ENCODE measurements at places on chromosomes 6 and 20.

DNA sequence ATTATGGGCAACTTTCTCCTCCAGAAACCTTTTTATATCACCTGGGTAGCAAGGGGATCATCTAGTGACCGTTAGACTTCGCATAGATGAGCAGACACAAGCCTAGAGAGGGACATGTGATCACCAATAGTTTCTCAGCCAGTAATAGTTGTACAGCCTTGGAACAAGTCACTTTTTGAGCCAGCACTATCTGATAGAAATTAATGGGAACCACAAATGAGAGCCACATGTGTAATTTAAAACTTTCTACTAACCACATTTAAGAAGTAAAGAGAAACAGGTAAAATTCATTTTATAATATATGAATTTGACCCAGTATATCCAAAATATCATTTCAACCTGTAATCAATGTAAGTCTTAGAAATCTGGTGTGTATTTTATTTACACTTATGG is 592 bp upstream of the CTNNBL1 start:
- no peak for DNase-seq

GRCh38 chr6:159065759-159066329 is 21.1 kb upstream of the TAGAP start:
- no peak for DNase-seq

DNA sequence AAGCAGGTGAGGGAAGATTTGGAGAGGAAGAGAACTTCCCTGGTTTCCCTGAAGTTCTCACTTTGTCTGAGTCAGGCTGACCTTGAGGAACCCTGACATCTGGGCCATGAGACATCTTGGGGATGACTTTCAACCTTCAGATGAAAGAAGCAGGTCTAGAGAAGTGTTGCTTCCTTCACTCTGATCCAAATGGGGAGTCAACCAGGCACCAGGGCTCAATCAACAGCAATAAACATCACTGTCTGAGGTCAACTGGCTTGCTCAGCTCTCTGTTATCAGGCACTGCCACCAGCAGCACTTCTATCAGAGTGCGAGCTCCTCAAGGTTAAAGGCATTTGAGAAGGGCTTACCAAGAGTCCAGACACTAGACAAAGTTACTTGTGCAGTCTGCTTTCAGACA is 6.3 kb downstream of the ACOT8 start:
- DNase-seq, result no peak

DNA sequence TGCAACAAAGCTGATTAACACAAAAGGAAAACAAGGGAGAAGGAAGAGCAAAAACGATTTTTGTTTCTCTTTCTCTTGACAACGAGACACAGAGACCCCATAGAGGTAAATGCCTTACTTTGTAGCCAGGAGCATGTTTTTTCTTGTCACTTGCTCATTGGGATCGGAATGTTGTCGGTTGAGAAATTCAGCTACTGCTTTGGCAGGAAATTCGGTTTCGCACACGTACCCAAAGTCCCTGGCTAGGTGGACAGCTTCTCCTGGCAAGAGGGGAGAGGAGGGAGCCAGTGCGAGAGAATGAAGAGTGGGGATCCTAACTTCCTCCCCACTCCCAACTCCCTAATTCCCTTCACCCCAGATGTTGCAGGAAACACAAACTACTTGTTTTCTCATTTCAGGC is 14.5 kb downstream of the TFAP2A start:
- DNase-seq, result no peak

DNA sequence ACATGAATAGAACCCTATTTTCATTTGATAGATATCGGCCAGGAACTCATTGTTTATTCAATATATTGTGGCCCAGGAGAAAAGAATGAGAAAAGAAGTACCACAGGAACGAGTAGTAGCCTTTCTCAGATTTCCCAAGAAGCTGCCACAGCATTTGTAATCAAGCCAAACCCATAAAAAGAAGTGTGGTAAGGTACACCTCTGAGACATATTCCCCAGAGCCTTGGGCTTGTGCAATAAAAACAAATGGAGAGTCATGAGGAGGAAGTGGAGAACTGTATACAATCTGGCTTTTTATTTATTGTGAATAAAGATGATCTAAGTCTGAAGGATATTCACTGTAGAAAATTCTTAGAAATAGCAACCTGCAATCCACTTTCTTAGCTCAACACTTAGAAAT is 36.7 kb downstream of the KIF6 start:
- DNase-seq, result peak; percentile 70

DNA sequence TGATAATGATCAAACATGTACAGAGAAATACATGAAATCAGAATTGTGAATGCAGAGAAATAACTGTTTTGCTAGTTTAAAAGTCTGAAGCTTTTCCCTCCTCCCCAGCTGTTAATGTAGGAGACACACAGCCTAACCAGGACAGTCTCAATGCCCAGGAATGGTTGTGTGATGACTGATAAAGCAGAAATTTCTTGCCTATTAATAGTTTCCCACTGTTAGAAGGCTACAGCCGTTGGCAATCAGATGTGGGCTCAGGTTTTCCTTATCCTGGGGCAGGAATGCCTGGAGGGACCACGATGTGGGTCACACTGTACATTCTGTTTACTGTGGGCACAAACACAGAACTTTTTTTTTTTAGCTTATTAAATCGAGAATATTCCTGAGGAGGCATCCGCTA is 1.9 kb downstream of the PPP1R3D start:
- peak; percentile 21 for DNase-seq

DNA sequence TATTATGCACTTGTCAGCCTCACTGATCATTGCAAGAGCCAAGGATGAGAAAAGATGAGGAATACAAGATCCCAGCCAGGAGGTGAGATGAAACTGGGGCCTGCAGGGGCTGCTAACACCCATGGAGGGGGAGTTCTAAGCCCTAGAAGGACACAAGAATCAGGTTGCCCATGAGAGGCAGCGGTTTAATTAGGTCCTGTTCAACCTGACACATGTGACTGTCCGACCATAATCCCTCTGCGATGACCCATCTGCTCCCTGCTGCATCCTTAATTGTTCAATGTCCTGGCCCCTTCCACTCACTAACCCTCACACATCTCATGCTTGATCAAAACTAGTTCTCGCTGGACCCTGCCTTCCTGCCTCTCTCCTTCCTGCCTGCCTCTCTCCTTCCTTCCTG is 52.2 kb upstream of the NNAT start:
- no peak for DNase-seq

DNA sequence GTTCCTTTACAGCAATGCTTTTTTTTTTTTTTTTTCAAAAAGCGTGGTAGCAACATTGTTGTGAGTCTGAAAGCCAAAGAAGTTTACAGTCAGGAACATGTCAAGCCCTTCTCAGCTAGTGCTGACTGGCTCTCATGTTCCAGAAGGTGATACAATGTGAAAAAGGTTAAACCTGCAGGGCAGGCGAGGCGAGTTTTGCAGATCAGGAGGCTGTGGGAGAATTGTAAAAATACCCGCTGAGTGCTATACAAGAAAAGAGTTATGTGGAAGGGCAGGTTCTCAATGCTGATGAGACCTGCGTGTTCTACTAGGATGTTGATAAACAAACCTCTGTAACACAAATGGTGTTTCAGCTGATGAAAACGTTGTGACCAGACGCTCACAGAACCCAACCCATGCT is 30.9 kb upstream of the RPP40 start:
- DNase-seq, result no peak

DNA sequence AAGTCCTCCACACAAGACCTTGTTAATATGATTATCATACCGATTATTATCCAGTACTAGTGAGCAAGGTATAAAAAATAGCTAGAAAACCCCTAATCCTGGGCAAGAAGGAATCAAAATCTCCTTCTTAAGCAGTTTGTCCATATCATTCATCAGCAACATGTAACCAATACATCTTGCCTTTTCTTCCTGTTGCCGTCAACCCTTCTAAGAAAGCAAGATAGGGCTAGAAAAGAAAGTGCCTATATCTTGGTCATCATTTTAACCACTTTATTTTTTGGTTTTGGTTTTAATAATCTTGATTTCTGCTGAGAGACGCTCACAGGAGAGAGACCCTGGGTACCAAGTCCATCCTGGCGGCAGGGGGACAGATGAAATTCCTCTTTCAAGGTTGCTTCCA is 27.2 kb upstream of the PREX1 start:
- no peak for DNase-seq

DNA sequence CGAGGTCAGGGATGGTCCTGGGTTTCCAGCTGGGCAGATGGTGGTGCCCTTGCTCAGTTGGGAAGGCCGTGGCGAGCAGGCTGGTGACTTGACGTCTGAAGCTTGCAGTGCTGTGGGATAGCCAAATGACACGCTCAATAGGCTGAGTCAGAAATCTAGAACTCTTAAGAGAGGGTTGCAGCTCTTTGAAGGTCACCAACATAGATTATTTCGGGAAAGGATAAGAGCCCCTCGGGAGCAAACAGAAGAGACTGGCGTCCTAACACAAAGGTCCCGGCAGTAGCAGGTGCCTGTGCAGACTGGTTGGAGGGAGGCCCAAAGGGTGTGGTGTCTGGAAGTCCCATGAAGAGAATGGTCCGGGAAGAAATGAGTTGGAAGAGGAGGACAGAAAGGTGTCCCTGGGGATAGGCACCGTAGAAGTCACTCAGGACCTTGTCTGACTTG is 18.4 kb downstream of the PKIG start:
- DNase-seq, result no peak

DNA sequence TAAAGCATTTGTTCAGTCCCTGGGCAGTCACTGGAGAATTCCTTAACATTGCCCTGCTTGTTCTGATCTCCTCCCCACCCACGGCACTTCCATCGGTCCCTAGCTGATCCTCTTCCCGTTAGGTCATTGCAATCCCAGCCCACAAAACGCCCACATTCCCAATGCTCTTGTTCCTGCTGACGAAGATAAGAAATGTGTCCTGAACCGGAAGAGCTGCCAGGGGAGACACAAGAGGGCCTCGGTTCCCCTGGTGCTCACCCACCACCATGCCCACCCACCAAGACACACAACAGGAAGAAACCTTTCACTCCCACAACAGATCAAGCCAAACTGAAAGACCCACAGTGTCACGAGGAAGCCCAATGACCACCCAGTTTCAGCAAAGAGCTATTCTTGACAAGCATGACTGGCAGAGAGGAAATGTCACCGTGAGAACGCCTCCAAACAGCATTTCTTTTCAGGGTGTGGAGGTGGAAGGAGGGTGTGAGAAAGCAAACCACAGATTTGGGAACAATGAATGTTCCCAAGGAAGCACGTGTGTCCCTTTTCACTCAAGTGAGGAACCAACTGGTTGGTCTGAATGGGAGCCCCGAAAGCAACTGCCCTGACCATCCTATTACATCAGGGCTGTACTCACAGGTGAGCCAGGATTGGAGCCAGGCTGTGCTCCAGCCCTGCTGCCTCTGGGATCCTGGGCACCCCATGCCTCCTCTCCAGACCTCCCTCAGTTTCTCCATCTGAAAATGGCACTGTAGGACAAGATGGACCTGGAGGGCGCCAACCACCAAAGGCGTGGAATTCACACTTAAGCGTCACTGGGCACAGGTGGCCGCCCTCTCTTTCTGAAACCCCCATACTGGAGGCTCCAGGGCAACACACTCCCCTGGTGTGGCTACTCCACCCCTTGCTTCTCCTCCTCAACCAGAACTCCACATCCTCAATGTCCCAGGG is 97.5 kb downstream of the ZMYND8 start:
- DNase-seq, result peak; percentile 66

DNA sequence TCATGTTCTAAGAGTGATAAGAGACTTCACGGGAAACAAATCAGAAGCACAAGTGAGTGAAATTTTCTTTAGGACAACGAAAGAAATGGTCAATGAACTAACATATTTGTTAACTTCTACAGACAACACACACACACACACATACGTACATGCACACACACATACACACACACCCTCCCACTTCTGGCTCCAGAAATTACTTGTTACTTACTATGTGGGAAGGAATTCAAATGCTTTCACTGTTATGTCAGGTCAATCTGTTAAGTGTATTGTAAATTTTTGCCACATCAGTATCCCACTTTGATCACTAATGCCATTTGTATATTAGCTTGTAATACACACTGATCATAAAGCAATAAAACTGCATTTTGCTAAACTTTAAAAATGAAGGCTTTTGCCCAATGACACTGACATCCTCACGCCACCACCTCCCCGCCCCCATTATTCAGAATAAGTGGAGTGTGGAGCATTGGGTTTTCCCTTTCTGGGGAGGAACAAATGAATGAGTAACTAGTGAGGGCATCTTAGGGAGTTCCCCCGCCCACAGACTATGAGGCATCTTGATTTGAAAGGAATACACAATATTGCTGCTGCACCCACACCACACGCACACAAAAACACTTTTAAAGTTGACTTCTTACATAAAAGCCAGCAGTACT is 76.2 kb downstream of the ATXN1 start:
- peak; percentile 90 for DNase-seq

DNA sequence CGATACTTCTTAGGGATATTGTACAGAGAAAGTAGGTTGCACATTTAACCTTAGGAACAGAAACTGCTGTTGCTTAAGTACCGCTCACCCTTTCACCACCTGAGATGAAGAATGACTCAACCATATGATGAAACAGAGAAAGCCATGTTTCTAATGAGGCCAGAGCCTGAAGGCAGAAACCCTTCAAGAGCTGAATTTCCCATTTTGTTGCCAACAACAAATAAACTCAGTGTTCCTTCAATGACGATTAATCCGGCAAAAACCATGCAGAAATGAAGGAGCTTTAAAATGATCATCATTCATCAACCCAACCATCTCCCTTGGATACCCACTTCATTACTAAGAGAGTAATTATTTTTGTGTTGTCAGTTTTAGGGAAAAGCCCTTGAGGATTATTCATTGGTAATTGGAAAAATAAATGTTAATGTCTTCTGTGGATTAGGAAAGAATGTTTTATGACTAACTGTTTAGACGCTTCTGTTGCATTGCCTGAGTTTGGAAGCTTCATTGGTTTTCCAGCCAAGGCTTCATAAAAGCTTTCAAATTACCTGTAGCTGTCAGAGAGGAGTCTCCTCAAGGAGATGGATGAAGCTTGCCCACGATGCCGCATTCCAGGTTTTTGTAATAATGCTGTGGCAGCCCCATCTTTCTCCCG is 112.1 kb upstream of the IYD start:
- no peak for DNase-seq

GRCh38 chr20:19113343-19113930 is 99.0 kb upstream of the SLC24A3 start:
- no peak for DNase-seq

Measured in brain microvascular endothelial cell (primary cell).